ENCODE measurements at places on chromosomes 4 and X.

DNA sequence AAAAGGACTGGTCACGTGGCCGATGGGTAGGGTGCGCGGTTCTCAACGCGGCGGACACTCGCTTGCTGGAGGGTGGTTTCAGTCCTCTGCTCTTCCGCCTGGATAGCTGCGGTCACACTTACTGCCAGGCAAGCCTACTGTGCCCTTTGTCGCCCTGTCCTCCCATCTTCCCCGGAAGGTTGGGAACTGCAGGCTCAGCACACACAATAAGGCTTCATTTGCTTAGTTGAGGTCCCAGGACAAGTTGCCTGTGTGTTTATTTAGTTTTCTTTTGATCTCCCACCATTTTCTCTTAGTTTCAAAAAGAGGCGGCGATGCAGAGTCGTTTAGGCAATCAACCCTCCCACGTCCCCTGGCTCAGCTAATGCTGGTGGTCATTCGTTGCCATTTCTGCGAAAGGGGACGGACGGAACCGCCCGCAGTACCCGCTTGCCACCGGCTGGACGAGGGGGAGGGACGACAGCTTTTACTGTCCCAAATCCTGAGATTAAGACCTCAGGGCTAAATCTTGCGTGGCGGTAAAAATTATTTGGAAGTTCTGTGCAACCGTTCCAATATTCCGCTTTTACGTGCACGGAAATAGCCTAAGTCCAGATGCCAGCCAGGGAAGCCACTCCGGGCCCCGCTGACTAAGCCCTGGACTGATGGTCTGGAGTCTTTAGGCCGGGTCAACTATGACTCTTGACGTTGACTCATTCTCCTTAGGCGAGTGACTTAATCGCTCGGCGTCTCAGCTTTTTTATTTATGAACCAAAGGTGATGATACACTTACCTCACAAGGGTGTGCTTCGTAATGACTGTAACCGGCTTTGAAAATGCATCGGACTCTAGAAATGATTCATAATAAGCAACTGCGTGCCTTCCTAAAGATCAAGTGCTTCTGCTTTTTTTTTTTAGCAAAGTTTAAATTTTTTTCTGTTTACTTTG is 671 bp upstream of the EIF4E start:
- peak; percentile 62 for DNase-seq

GRCh38 chr4:108991551-108992328 is 228.9 kb upstream of the ETNPPL start:
- no peak for DNase-seq

DNA sequence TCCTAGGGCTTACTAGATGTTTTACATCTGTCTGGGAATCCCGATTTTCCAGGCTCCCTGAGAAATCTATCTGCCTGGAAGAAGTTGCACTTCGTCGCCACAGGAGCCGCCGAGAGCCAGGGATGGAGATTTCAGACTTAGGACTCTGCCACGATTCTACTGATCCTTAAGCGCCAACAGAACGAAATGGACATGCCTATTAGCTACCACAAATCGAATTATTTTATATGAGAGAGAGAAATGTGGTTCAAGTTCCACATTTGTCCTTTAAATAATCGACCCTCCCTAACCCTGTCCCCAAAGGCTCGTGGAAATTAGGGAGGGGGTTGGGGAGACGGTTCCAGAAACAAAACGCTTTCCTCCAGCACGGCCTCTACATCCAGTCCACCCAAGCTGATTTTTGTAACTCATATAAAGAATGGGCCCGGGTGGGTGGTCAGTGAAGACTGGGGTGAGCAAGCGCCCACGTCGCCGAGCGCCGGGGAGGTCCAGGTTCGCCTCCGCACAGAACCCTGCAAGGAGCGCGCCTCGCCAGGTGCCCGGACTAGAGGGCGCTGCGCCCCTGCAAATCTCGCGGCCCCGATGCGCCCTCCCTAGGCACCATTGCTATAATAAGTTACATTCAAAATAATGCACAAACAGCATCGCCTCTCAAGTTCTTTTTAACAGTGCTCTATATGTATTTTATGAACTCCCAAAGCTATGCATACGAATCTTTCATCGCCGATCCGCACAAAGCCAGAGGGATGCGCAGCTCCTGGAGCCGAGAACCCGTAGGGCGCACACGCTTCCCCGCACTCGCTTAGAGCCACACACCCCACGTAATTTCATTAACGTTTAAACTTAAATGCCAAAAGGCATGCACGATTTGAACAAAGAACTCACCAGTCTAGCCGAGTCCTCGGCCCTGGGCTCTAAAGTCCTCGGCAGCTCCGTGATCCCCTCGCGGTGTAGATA is 2.1 kb upstream of the FAT1 start:
- DNase-seq, result no peak

GRCh38 chr4:7872264-7872771 is 67.3 kb downstream of the AFAP1 start:
- no peak for DNase-seq

GRCh38 chrX:107736781-107737531 is 38.6 kb downstream of the TSC22D3 start:
- DNase-seq, result no peak
